NCI-H2029 (cell line): ENCODE measurements at places on chromosomes 5 and 9.

DNA sequence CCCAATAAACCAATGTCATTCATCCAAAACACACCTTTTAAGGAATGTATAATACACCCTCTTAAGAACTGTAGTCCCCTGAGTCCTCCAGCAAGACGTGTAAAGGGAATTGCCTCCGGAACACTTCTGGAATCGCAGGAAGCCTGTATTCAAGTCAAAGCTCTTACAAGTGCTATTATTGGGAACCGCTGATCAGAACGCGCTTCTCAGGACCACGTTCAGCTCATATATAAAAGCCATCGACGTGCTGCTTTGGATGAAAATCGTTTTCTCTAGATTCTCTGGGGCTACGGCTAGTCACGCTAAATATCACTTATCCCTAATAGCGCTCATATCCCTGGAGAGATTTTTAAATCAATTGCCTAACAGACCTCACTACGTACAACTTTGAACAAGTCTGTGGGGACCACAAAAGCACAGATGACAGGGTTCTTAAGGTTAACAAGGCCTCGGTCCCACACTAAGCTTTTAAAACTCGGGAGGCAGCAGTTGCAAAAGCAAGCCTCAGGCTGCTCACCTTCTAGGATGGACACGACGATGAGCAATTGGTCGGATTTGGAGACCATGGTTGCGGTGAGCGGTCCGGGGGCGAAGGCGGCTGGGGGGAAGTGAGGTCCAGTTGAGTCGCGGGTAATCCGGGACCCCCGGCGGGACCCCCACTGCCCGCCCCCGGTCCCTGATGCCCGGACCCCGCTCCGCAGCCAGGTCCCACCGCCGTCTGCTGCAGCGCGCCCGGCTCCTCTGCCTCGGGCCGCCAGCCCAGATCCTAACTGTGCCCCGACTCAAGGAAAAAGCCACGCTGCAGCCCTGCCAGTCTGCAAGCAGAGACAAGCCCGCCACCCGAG, 548 bp downstream of the CEP120 start:
- DNase-seq, result no peak

GRCh38 chr9:68427216-68427977, 71.0 kb downstream of the PGM5 start:
- no peak for DNase-seq

GRCh38 chr5:156715287-156715686, 134.8 kb upstream of the PPP1R2B start:
- no peak for DNase-seq

DNA sequence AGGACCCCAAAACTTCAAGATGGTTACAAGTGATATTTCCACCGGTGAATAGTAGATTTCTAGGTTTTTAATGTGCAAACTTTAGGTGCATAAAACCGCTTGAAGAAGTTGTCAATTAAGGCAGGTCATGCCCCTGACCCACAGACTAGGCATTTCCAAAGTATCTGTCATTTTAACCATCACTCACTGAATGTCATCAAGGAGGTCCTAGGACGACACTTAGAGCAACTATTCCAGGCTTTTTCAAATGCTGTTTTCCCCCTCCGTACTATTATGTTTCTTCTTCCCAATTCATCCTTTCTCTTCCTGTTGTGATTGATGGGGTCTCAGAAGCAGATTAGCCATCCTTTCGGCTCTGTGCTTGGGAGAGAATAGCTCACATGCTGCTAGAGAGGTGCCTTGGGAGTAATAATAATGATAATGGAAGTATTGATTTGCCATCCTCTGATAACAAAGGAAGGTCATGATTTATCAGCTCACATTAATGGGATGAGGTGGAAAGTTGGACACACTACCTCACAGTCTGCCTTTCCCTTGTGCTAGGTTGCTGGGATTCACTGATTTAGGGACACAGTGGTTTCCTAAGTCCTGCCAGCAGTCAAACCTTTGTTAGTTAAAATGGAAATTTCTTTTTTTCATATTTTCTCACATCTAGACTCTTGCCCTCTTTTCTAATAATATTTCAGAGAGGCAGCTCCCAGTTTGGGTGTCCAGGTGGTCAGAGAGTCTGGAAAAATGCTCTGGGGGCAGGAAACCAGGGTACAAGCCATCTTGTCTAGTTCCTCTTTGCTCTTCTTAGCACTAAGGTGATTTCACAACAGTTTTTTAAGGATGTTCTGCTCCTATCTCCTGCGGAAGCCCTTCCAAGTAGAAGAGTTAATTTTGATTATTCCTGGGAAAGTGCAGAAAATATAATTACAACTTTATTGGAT, 67.0 kb downstream of the PTTG1 start:
- no peak for DNase-seq

GRCh38 chr9:134600371-134600770, 41.2 kb upstream of the COL5A1 start:
- DNase-seq, result no peak

DNA sequence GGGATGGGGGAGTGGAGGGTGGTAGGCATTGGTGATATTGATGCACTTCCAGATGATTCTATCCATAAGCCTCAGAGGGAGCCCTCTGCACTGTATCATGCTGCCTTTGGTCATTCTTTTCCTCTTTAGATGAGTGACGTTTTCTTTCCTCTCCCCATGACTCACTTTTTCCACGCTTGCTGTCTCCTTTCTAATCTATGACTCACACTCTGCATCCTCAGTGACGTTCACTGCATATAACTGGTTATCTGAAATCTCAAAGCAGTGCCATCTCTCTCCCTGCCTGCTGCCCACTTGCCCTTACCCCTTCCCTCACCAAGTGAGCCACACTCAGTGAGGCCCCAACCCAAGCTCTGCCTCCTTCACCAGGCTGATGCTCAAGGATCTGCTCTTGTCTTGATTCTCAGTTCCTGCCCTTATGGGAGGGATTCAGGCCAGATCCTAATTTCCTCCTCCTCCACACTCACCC, 31.6 kb downstream of the PTGS1 start:
- DNase-seq, result no peak

GRCh38 chr5:179343719-179344430, 1.4 kb downstream of the ADAMTS2 start:
- no peak for DNase-seq

DNA sequence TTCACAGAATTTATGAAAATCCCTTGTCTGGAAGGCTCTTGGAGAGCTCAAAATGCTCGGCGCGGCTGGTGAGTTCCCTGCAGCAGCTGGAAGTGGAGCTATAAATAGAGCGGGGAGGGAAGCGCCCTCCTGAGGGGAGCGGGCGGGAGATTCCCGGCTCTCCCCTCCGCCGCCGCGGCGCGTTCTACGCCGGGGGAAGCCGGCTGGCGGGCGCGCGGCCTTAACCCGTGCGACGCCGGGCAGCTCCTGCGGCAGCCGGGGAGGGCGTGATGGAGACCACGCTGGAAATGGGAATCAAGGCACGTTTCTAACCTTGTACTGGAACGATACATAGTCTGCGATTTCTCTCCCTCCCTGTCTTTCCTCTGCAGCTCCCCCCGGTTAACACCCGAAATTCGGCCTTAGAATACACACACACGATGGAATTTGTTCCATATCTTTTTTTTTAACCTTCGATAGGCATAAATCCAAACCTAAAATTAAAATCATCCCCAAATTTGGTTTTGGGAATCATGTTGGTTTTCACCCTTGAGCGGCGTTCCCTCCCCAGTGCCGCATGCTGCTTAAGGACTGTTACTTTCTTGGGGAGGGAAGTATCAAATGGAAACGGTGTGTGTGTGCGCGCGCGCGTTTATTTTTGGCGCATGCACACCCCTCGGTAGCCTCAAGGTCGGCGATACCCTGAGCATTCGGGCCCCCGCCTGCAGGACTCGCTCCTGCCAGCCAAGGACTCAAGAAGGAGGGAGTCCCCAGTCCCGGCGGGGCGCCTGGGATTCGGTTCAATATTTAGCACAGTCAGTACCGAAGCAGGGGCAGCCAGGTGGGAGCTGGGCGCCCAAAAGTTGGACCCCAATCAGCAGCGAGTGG, 306.3 kb upstream of the KCNN2 start:
- no peak for DNase-seq

DNA sequence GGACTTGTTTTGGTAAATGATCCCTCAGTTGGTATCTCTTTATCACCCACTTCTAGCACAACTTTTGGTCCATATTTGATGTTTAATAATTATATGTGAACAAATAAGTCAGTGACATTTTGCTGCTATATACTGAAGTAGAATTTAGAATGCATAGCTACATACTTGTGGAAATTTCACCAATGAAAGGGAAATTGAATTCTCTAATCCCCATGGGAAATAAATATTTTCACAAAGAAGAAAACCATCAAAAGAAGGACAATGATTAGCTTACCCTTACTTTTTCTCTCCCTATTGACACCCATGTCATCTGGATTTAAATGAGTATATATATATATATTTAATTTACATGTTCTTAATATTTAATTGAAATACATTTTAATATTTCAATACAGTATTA, 94.3 kb upstream of the DAB2 start:
- no peak for DNase-seq

GRCh38 chr5:75059912-75060545, 7.7 kb upstream of the GCNT4 start:
- no peak for DNase-seq

GRCh38 chr9:124960409-124960752, 19.5 kb upstream of the GOLGA1 start:
- no peak for DNase-seq

DNA sequence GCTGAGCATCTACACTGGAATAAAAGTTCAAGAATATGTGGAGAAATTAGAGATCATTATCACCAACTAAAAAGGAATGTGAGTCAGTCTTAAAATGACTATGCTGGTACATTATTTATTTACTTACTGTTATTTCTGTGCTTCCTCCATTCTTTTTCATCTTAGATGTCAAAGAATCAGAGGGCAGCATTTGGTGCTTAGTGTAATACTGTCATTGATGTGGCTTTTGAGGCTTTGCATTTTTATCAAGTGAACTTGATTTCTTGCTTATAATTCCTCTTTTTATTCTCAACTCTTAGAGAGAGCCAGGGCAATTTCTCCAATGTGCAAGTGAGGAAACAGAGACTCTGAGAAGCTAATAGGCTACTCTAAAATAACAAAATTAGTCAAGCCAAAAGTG, 163.7 kb upstream of the TRPC7 start:
- no peak for DNase-seq

DNA sequence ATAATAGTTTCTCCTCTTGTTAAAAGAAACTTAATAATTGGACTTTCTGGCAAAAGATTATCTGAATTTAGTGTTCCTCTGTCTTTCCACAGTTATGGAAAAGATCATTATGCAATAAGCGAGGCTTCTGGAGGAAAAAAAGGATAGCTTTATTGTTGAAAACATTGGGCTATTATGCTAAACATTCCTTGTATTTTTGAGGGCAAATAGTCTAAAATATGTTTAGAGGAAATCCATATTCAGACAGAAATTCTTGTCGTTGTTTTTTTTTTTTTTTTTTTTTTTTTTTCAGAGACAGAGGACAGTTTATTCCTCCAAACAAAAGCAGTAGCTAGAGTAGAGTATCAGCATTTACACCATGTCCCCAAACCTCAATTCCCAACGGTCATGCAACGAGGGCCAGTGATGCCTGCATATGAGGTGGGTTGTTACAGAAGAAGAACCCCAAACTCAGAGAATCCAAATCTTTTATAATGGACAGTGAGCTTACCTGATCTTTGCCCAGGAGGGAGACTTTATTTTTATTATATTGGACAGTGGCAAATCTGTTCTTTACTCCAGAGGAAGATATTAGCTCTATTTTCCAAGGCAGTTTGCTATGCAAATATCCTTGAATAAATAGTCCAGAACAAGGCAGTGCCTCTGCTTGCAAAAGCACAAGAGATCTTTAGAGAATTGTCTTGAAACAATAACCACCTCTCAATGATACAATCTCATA, 48.4 kb upstream of the CDK5RAP2 start:
- DNase-seq, result no peak

- DNase-seq, result no peak
These were observed 66.8 kb upstream of the IL17B start for GRCh38 chr5:149445739-149446369.

- no peak for DNase-seq
These were observed 104.0 kb downstream of the NUDT12 start for GRCh38 chr5:103458497-103459040.
